ENCODE measurements at places on chromosomes 5 and 9. TPM values are rescaled to one million over a fixed set of nuclear protein-coding genes. Genes with fewer than 3 reads are reported as not detected.
A peak's percentile ranks its signal among the peaks of the same experiment; 100 is the strongest.

- H3K4me1 ChIP-seq, result peaks cover 37% of the 10 kb centered on the region
- no peaks in the 10 kb centered on the region for H3K27me3 ChIP-seq
- H3K4me3 ChIP-seq, result no peak overlapping the region
- peaks cover 26% of the 10 kb centered on the region for H3K36me3 ChIP-seq
Measured at GRCh38 chr9:18821788-18822187, 211.2 kb downstream of the SAXO1 start.

GRCh38 chr5:1916041-1917001 is 33.6 kb upstream of the IRX4 start:
- no peak overlapping the region for H3K4me3 ChIP-seq
- no peak overlapping the region for H3K27ac ChIP-seq
- peaks cover 20% of the 10 kb centered on the region for H3K27me3 ChIP-seq
- 0 out of 2 replicates have a peak, but pooled peaks cover 4% of the 10 kb centered on the region for H3K36me3 ChIP-seq

GRCh38 chr5:77768978-77769377 is 7.2 kb downstream of the TBCA start:
- H3K27me3 ChIP-seq, result no peaks in the 10 kb centered on the region
- H3K4me3 ChIP-seq, result no peak overlapping the region
- H3K36me3 ChIP-seq, result peaks cover 37% of the 10 kb centered on the region

DNA sequence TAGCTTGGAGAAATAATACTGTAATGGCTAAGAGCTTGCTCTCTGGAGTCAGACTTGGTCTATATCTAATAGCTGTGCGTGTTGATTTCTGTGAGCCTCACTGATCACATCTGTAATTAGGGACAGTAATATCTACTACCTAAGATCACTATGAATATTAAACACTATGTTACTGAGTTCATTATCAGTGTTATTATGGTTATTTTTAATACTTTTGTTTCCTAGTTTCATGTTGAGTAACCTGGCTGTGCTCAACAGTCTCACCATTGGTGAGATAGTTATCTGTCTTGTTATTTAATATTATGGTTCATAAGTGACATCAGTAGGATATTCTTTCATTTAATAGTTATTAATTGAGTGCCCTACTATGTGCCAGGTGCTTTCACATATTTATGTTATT is 22.4 kb upstream of the CAVIN4 start:
- H3K4me3 ChIP-seq, result no peak overlapping the region
- H3K27me3 ChIP-seq, result no peaks in the 10 kb centered on the region
- H3K27ac ChIP-seq, result no peak overlapping the region
- no peak for DNase-seq

- no peak for DNase-seq
- no peaks in the 10 kb centered on the region for H3K36me3 ChIP-seq
- H3K4me3 ChIP-seq, result no peak overlapping the region
- no peaks in the 10 kb centered on the region for H3K4me1 ChIP-seq
- no peak overlapping the region for H3K27ac ChIP-seq
Measured at GRCh38 chr5:140020601-140021177, 22.4 kb downstream of the NRG2 start.

GRCh38 chr5:139014726-139015125 is 139.6 kb upstream of the LRRTM2 start:
- H3K27me3 ChIP-seq, result peaks cover 2% of the 10 kb centered on the region
- DNase-seq, result peak; percentile 90
- peaks cover 27% of the 10 kb centered on the region for H3K36me3 ChIP-seq

- H3K4me3 ChIP-seq, result peak overlapping the region; percentile 52
- H3K4me1 ChIP-seq, result peaks cover 62% of the 10 kb centered on the region
- peak; percentile 11 for DNase-seq
Measured at GRCh38 chr5:96113170-96113939, 151.7 kb upstream of the ELL2 start.

DNA sequence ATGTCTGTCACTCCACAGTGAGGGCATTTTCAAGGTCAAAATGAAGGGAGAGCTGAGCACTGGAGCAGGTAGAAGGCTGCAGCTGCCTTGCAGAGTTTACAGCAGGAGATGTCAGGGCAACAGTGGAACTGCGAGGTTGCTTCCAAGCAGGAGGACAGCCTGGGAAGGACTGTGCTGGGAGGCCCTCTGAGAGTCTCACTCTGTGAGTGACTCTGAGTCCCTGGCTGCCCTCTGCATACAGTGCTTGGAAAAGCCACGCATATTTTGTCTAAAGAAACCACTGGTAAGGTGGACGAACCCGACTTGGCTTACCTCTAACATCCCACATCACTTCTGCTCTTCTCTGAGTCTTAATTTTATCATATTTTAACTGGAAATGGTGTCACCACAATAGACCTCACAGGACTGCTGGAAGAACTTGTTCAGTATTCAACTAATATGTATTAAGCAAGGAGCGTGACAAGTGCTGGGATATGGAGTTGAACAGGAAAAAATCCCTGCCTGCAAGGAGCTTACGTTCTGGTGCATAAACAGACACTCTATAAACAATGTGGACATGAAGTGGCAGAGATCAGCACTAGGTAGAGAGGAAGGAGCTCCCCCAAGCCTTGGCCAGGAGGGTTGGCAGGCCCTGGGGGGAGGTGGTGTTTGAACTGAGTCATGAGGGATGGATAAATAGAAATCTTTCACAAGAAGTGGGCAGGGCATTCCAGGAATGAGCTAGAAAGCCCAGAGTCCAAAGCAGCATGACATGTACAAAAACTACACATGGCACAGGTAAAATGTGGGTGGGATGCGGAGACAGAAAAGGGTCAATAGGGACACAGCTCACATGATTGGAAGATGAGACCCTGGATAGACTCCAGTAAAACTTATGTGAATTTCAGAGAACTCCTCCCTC is 64.0 kb upstream of the FOXE1 start:
- DNase-seq, result peak; percentile 18
- H3K4me3 ChIP-seq, result no peak overlapping the region
- H3K36me3 ChIP-seq, result peaks cover 7% of the 10 kb centered on the region
- peaks cover 4% of the 10 kb centered on the region for H3K27me3 ChIP-seq
- H3K4me1 ChIP-seq, result peaks cover 10% of the 10 kb centered on the region
- no peak overlapping the region for H3K27ac ChIP-seq

DNA sequence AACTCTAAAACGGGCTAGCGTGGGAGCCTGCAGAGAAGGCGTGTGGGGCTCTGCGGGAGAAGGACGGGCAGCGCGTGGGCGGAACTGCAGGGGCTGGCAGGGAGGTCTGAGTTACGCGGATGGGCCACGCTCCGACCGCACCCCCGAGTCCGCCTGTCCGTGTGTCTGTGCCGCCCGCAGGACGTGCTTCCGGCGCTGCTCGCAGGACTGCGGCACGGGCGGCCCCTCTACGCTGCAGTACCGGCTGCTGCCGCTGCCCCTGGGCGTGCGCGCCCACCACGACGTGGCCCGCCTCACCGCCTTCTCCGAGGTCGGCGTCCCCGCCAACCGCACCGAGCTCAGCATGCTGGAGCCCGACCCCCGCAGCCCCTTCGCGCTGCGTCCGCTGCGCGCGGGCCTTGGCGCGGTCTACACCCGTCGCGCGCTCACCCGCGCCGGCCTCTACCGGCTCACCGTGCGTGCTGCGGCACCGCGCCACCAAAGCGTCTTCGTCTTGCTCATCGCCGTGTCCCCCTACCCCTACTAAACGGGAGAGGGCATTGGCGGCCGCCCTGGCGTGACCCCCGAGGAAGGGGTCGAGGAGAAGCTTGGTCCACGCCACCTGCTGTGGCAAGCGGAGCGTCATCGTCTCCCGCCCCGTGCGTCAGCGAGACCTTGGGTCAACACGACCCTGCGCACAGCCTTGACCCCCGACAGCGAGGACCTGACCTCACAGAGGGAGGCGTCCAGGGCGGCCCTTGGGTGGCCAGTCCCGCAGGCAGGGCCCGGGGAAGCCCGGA is 11.4 kb upstream of the ASS1 start:
- H3K4me1 ChIP-seq, result 0 out of 2 replicates have a peak, but pooled peaks cover 6% of the 10 kb centered on the region
- no peak overlapping the region for H3K27ac ChIP-seq
- H3K4me3 ChIP-seq, result peak overlapping the region; percentile 39
- peak; percentile 13 for DNase-seq
- H3K27me3 ChIP-seq, result peaks cover 22% of the 10 kb centered on the region

DNA sequence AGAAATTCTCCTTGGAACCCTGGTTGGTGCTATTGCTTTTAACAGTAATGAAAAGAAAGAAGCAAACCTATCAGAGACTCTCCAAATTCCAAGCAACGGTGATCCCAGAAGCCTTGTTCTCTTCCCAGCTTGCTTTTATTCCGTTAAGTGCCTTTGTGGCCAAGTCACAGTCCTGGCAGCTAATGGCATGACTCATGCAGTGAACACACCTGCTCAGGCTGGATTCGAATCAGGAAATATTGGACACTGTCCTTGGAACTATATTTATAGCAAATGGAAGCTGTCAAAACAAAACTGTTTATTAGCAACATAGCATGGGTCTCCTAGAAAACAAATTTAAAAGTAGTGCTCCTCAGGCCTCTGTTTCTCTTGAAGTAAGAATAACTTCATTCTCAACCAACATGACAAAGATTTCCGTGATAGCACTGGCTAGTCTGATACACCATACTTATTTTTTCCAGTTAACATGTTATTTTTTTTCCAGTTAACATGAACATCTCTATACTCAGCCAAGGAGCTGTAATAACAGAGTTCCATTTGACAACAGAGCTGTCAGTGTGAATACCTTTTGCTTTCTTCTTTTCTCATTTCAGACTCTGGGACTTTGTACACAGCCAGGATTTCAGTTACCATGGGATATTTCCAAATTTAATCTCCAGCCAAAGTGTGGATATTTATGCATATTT is 502.4 kb downstream of the GADD45G start:
- no peak overlapping the region for H3K27ac ChIP-seq
- H3K4me1 ChIP-seq, result no peaks in the 10 kb centered on the region
- DNase-seq, result no peak
- no peaks in the 10 kb centered on the region for H3K36me3 ChIP-seq
- no peaks in the 10 kb centered on the region for H3K27me3 ChIP-seq

GRCh38 chr5:166341740-166342337 is 1949.6 kb upstream of the WWC1 start:
- no peak overlapping the region for H3K4me3 ChIP-seq
- H3K27ac ChIP-seq, result no peak overlapping the region
- H3K36me3 ChIP-seq, result no peaks in the 10 kb centered on the region
- no peaks in the 10 kb centered on the region for H3K4me1 ChIP-seq
- H3K27me3 ChIP-seq, result no peaks in the 10 kb centered on the region

- no peaks in the 10 kb centered on the region for H3K36me3 ChIP-seq
- H3K4me3 ChIP-seq, result no peak overlapping the region
- no peaks in the 10 kb centered on the region for H3K4me1 ChIP-seq
- no peaks in the 10 kb centered on the region for H3K27me3 ChIP-seq
- no peak overlapping the region for H3K27ac ChIP-seq
Measured at GRCh38 chr5:2801577-2802525, 50.4 kb upstream of the IRX2 start.

- peaks cover 21% of the 10 kb centered on the region for H3K36me3 ChIP-seq
- no peak overlapping the region for H3K4me3 ChIP-seq
- H3K27me3 ChIP-seq, result no peaks in the 10 kb centered on the region
- DNase-seq, result no peak
- H3K27ac ChIP-seq, result no peak overlapping the region
Measured at GRCh38 chr5:134887593-134888159, 13.5 kb downstream of the TXNDC15 start.

DNA sequence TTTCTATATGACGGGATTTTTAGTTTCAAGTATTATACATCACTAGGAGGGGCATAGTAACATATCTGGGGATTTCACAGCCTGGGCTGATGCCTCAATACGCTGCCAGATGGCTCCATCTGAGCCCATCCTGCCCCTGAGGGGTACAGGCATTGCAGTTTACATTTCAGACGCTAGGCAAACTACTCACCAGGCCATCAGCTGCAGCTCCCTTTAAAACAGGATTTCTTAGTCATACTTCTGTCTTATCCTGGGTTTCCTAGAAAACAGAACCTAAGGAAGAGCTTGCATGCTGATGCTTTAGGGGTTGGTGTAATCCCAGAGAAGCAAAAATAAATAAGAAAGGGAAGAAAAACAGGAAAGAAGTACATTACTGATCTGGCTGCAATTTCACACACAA is 372.8 kb upstream of the PIK3R1 start:
- no peak overlapping the region for H3K4me3 ChIP-seq
- no peak overlapping the region for H3K27ac ChIP-seq
- peak; percentile 3 for DNase-seq
- no peaks in the 10 kb centered on the region for H3K27me3 ChIP-seq
- H3K36me3 ChIP-seq, result no peaks in the 10 kb centered on the region

- H3K4me3 ChIP-seq, result no peak overlapping the region
- no peaks in the 10 kb centered on the region for H3K4me1 ChIP-seq
- H3K27me3 ChIP-seq, result no peaks in the 10 kb centered on the region
- DNase-seq, result peak; percentile 25
Measured at GRCh38 chr5:58871648-58872242, 288.9 kb downstream of the RAB3C start.

GRCh38 chr5:27021471-27021870 is 16.9 kb downstream of the CDH9 start:
- DNase-seq, result no peak
- H3K27me3 ChIP-seq, result no peaks in the 10 kb centered on the region
- H3K4me1 ChIP-seq, result no peaks in the 10 kb centered on the region
- H3K36me3 ChIP-seq, result no peaks in the 10 kb centered on the region
- H3K4me3 ChIP-seq, result no peak overlapping the region
- no peak overlapping the region for H3K27ac ChIP-seq

- DNase-seq, result no peak
- no peaks in the 10 kb centered on the region for H3K36me3 ChIP-seq
- peak within 1 kb of the TSS; percentile 75 for H3K4me3 ChIP-seq
- peaks cover 12% of the 10 kb centered on the region for H3K4me1 ChIP-seq
- H3K27ac ChIP-seq, result no peak within 1 kb of the TSS
Measured at GRCh38 chr9:98708933-98709911, at the start of gene GABBR2. GABBR2 (minus strand) TSS chr9:98708935; CDS start chr9:98708737, 198 bp downstream.

DNA sequence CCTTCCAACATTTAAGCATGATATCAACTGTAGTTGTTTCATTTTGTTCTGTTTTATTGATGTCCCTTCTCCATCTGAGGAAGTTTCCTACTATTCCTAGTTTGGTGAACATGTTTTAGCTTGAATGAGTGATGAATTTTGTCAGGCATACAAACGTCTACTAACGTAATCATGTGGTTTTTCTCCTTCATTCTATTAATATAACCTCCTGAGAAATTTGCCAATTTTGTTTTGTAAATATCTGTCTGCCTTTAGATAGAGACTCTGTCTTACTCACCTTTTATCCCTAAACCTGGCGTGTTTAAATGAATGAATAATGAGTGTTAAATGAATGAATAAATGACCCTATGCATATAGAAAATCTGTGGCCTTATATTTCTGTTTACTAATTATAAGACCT is 26.5 kb upstream of the NREP start:
- H3K27ac ChIP-seq, result no peak overlapping the region
- DNase-seq, result no peak
- H3K4me3 ChIP-seq, result no peak overlapping the region
- no peaks in the 10 kb centered on the region for H3K36me3 ChIP-seq
- no peaks in the 10 kb centered on the region for H3K27me3 ChIP-seq

ALDH1B1 gene
- 43.9 TPM for total RNA-seq

GZMA gene
- total RNA-seq, result not detected

PHAX gene
- total RNA-seq, result 57.7 TPM

TAS2R1 gene
- total RNA-seq, result not detected

PRELID1 gene
- total RNA-seq, result 180 TPM

All from HFFc6 (cell line).